NCI-H1930 (cell line): ENCODE measurements at places on chromosomes 5 and 9.

DNA sequence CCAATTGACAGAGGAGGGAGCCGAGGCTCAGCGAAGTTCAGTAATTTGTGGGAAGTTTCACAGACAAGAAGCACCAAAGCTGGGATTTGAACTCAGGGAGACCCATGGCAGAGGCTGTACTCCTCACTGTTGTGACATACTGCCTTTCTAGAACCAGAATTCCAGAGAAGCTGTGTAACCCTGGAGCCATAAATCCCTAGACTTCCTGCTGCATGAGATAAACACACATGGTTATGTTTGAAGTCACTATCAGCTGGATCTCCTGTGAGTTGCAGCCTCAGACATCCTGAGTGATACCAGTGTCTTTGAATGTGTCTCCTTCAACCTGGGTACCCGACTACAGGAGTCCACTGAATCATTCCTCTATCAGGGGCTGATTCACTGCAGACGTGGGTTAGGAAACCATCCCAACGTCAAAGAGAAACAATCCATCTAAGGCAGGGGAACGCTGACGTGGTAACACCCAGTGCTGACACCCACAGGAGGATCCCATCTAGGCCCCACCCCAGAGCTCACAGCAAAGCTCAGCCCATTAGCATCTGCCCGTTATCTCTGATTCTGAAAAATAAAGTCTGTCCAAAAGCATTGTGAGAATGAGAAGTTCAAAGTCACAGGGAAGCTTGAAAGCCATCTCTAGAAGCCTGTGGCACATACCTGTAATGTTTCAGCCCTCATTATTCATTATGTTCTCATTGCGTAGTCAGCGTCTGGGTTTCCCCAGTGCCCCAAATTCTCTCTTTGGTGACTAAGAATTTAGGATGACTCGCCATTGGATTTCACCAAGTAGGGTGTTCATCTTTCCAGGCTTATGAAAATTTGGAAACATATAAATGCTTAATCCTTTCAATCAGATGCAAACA, 36.3 kb upstream of the BASP1 start:
- DNase-seq, result no peak

DNA sequence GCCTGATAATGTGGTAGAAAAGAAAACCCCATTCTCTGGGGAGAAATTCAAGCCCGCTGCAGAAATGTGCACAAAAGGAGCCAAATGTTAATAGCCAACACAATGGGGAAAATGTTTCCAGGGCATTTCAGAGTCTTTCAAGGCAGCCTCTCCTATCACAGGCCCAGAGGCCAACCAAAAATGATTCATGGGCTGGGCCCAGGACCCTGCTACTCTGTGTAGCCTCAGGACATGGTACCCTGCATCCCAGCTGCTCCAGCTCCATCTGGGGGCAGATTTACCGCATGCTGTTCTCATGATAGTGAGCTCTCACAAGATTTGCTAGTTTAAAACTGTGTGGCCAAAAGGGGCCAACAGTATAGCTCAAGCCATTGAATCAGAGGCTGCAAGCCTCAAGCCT, 41.1 kb downstream of the RAPGEF6 start:
- no peak for DNase-seq

GRCh38 chr9:12618956-12619355, 74.2 kb upstream of the TYRP1 start:
- DNase-seq, result no peak

DNA sequence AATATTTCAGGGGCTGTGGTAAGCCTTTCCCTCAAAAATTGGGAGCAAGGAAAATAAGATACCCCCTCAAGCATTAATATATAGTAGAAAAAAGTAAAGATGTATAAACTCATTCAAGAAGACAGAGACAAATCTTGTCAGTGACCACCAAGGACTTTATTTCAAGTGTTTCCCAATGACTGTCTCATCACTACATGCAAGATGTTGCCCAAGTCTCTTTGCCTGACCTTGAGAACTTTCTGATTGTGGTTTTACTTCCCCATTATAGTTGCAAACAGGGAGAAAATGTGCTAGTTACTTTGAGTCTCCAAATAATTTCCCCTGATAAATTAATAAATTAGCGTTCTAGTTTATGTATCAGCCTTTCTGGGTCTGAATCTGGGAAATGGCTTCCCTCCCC, 4.0 kb upstream of the SLC46A2 start:
- DNase-seq, result no peak

- no peak for DNase-seq
Measured at GRCh38 chr9:37732952-37733351, 20.7 kb upstream of the TRMT10B start.
